CD14-positive monocyte (primary cell): ENCODE measurements at places on chromosomes 11 and 22. TPM values are rescaled to one million over a fixed set of nuclear protein-coding genes. Genes with fewer than 3 reads are reported as not detected.

IGF2 gene
- not detected for polyA plus RNA-seq

TRPC6 gene
- 0.01 TPM in 2 replicates for polyA plus RNA-seq

RFPL3 gene
- polyA plus RNA-seq: not detected in 2 replicates

MRGPRX4 gene
- not detected for polyA plus RNA-seq

BTG4 gene
- not detected in 2 replicates for polyA plus RNA-seq

OR5B3 gene
- not detected for polyA plus RNA-seq

LRRC74B gene
- polyA plus RNA-seq: not detected

MAJIN gene
- polyA plus RNA-seq: not detected

GRCh38 chr11:78594814-78595213, 20.1 kb upstream of the NARS2 start:
- no peak for DNase-seq

DNA sequence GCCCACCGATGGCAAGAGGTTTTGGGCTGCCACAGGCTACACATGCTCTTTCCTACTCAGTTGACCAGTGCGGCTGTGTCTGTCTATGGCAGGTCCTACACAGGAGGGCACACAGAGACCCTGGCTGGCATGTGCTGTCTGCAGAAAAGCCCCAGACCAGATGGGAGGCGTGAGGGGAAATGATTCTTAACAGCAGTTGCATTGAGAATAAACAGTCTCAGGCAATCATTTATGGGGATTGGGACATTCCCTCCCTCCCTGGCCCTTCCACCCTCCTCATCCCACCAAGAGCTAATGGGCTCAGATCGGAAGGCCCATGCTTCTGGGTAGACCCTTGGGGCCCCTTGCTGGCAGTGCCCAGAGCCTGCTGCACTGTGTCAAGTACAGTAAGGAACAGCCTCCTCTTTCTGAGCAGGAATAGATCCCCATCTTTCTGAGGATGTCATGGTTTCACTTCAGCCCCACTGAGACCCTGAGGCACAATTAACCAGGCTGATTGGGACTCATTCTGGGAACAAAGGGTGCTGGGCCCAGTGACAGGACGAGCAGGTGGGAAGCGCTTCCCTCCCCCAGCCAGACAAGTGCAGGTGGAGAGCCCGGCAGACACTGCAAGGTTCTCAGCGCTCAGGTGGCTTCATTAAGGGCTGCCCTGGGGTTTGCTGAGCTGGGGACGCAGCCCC, 28.3 kb downstream of the TSPAN18 start:
- DNase-seq: no peak

- no peak for DNase-seq
Measured at GRCh38 chr11:114847306-114847975, 169.1 kb downstream of the NXPE2 start.

- DNase-seq: peak; percentile 20
Measured at GRCh38 chr11:128903248-128904061, 12.3 kb downstream of the KCNJ5 start.

- DNase-seq: no peak
Measured at GRCh38 chr11:46075928-46076327, 45.3 kb downstream of the PHF21A start.

- no peak for DNase-seq
Measured at GRCh38 chr11:69636512-69637197, 4.3 kb upstream of the CCND1 start.

DNA sequence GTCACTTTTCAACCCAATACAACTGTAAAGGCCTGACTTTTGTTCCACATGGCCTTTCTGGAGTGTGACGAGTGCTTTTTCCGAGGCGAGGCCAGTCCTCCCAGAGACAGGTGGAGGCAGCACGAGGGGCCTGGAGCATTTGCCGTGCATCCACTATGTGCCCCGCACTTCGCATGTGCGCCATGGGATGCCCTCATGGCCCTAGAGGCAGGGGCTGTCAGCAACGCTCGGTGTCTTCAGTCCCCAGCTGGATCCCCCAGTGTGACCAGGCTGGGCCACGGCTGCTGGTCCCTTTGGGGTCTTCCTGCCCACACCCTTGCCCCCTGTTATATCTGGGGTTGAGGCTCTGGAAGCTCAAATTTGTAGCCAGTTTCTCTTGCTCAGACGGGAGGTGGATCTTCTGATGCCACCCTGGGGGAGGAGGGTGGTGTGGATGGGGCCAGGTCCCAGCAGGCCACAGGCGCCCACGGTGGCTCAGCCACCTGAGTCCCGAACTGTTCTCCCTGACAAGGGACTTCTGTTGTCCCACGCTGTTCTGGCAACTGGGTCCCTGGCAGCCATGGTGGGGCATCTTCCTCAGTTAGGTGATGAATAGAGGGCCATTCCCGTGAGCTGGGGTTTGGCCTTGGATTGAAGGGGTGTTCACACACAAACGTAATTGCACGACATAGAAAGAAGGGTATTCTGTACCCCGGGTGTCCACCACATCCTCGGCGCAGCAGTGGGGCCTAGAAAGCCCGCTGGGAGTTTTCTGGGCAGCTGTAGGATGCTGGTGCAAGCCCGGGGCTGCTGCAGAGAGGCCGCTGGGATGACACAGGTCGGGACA, 100.9 kb downstream of the CTTN start:
- DNase-seq: no peak

- no peak for DNase-seq
Measured at GRCh38 chr11:100930185-100930778, 199.3 kb downstream of the PGR start.

GRCh38 chr11:44747316-44747715, 20.6 kb downstream of the TSPAN18 start:
- DNase-seq: no peak

GRCh38 chr22:34096770-34097169, 176.5 kb upstream of the LARGE1 start:
- no peak for DNase-seq

DNA sequence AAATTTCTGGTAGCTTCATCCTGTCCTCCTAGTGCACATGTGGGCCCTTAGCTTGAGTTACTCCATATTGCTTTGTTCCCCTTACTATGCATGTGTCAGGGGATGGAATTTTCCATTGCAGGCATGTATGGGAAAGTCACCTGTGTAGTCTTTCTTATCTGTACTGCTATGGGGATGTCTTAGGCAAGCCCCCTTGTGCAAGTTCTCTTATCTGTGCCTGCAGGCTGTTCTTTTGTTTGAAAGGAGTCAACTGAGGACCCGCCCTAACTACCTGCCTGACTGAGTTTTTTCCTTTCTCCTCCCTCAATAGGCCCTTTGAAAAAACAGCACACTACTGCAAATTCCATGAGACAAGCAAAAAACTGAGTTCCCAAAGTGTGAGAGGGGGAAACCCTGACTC, 8.7 kb downstream of the OR8K5 start:
- no peak for DNase-seq

DNA sequence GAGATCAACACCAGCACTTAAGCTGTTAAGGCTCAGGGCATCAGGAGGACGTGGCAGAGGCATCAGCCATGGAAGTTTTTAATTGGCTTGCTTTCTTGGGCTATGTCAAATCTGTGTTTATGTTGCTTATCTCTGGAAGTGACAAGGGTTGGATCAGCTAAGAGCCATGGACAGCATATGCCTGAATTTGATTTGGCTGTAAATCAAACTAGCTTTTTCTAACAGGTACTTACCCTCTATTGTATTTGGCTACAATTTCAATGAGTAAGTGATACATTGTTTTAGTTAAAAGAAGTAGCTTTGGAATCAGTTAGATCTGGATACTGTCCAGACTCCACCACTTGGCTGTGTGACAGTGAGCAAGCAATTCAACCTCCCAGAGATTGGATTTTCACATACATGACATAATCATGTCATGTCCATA, 936.6 kb downstream of the OPCML start:
- no peak for DNase-seq

DNA sequence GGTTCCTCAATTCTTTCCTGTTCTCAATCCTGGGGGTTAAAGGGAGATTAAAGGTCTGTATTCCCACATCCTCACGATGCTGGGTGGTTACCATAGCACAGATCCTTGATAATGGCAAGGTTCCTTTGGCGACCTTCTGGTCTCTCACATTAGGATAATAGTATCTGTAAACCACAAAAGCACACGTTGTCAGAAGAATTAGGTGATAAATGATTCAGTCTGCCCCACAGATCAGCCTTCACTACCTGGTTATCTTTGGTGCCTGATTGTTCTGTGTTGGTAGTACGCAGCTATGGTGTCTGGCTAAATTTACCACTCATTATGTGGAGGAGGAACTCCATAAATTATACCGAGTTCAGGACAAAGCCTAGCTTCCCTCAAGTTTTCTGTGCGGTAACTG, 78.4 kb downstream of the C2CD3 start:
- no peak for DNase-seq

- no peak for DNase-seq
Measured at GRCh38 chr11:68261006-68261405, 10.8 kb downstream of the C11orf24 start.

GRCh38 chr11:107565219-107565937, at the start of gene ALKBH8:
TSS of gene ALKBH8 (minus strand) at chr11:107565735. CDS start at chr11:107560893, 4,842 bp downstream.
- peak; percentile 81 for DNase-seq

DNA sequence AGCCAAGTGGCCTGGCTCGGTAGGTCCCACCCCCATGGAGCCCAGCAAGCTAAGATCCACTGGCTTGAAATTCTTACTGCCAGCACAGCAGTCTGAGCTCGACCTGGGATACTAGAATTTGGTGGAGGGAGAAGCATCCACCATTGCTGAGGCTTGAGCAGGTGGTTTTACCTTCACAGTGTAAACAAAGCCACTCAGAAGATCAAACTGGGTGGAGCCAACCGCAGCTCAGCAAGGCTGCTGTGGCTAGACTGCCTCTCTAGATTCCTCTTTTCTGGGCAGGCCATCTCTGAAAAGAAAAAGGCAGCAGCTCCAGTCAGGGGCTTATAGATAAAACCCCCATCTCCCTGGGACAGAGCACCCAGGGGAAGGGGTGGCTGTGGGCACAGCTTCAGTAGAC, 22.3 kb upstream of the OR5B21 start:
- no peak for DNase-seq

DNA sequence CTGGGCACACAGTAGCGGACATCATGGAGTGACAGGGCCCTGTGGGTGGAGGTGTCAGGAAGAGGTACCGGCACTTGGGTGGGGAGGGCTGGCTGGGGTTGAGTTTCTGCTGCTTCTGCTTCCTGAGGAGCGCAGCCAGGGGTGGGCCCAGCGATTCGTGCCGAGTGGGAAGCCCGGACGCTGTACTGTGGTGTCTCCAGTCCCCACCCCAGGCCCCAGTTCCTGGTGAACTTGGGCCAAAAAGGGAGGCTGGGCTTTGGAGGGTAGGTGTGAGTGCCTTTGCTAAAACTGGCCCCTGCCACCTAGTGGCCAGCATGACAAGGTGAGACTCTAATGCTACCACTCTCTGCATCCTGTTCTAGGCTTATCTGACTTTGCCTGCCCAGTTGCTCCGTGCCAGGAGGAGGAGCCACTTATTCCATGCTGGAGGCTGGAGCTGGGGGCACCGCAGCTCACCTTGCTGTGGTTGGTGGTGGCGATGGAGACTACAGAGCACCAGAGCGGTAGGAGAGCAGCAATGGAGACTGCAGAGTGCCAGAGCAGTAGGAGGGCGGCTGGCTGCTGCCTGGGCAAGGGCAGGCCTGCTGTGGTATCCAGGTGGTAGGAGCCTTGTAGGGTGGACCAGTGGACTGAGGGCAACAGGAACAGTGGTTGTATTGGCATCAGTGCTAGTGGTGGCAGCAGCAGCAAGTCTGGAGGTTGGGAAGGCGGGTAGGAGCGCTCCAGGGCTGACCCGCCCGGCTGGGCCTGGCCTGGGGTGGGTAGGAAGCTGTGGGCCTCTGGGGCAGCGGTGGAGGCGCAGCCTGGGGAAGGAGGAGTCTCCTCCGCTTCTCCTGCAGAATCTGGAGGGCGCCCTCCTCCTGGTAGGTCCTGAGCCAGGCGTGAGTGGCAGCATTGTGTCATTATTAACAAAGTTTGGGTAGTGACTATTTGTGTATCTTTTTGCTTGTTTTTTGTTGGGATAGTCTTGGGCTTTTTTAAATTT, 2.2 kb upstream of the RFPL2 start:
- DNase-seq: peak; percentile 50

DNA sequence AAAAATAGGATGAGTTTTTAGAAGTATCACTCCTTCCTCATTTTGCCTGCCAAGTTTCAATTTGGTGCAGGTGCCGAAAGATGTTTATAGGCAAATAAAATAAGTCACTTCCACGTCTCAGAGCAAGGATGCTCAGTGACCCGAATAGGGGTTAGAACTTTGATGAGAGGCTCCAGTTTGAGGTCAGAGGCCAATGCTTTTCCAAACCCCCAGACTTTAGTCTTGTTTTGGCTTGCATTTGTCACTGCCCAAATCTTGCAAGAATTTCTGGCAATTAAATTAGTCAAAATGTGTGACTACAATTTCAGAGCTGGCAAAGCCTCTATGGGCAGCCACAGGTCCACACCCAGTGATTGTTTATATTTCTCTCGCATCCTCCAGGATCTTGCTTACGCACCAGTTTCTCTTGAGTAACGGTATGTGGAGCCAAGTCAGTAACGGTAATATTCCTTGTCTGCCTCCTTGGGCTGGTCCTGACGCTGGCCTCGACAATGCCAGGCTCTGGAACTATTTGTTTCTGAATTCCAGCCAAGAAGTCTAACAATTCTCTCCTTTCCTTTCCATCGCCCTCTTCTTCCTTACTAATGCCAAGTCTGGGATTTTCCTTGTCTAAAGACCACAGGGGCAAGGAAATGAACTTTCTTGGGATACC, 9.9 kb upstream of the NUP160 start:
- no peak for DNase-seq

DNA sequence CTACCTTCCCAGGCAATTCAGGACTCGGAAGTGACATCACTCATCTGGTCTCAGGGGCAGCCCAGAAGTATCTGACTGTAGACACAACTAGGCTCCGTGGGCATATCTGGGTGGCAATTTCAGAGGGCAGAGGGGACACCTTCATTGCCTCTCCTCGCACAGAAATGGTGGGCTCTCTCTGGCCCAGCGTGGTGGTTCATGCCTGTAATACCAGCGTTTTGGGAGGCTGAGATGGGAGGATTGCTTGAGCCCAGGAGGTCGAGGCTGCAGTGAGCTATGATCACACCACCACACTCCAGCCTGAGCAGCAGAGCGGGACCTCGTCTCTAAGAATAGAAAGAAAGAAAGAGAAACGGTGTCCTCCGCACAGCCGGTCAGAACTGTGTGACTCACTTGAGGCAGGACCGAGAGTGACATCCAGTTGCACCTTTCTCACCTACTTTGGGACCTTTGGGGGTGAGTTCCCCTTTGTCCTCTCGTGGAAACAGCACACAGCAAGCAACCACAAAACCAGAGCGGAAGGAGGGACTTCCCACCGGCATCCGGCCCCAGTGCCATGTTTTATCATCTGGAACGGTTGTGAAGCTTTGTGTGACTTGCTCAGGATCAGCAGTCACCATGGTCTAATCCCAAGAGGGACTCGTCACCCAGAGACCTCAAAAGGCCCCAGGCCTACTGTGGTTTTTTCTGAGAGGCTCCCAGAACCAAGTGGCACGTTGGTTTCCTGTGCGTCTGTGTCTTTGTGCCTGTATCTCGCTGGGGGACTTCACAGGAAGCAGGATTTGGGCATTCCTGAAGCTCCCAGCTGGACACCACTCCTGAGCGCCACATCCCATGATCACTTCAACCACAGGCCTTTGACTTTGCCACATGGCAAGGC, 38.4 kb upstream of the EMID1 start:
- DNase-seq: peak; percentile 14

DNA sequence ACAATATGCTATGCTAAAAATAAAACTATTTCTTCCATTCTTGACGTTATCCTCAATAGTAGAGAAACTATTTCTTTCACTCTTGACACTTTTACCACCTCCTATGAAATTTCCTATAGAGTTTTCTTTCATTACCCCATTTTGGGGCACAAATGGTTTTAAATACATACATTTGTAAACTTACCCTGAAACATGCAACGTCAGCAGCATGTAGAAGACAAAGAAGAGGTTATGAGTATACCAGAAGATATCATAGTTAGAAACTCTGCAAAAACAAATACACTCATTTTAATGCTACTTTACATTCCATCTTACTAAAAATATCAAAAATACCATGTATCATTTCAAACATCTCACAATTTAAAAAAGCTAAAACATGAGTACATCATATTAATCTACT, 69.5 kb downstream of the NOX4 start:
- DNase-seq: no peak
